Stimulated activated CD4-positive, alpha-beta T cell treated with anti-CD3 and anti-CD28 coated beads, Interleukin-15, amount 100 ng/mL, for 1 hour (primary cell): ENCODE measurements at places on chromosomes 2 and 18.

- DNase-seq = no peak
Measured at GRCh38 chr2:142290931-142291330, 160.1 kb upstream of the LRP1B start.

GRCh38 chr2:164976301-164976700, 21.0 kb upstream of the SLC38A11 start:
- no peak for DNase-seq

GRCh38 chr18:26181343-26181826, 44.9 kb upstream of the TAF4B start:
- DNase-seq = no peak

- DNase-seq = no peak
Measured at GRCh38 chr2:60535685-60536312, 17.7 kb downstream of the BCL11A start.
